ENCODE measurements at places on chromosomes 7 and 10. TPM values are rescaled to one million over a fixed set of nuclear protein-coding genes. Genes with fewer than 3 reads are reported as not detected.

- no peak for DNase-seq
Measured at GRCh38 chr10:15824498-15824897, 35.8 kb downstream of the MINDY3 start.

- DNase-seq, result peak; percentile 28
Measured at GRCh38 chr10:75042292-75042974, 69.0 kb upstream of the SAMD8 start.

- no peak for DNase-seq
Measured at GRCh38 chr7:58086461-58086860, 636.5 kb downstream of the ZNF716 start.

DNA sequence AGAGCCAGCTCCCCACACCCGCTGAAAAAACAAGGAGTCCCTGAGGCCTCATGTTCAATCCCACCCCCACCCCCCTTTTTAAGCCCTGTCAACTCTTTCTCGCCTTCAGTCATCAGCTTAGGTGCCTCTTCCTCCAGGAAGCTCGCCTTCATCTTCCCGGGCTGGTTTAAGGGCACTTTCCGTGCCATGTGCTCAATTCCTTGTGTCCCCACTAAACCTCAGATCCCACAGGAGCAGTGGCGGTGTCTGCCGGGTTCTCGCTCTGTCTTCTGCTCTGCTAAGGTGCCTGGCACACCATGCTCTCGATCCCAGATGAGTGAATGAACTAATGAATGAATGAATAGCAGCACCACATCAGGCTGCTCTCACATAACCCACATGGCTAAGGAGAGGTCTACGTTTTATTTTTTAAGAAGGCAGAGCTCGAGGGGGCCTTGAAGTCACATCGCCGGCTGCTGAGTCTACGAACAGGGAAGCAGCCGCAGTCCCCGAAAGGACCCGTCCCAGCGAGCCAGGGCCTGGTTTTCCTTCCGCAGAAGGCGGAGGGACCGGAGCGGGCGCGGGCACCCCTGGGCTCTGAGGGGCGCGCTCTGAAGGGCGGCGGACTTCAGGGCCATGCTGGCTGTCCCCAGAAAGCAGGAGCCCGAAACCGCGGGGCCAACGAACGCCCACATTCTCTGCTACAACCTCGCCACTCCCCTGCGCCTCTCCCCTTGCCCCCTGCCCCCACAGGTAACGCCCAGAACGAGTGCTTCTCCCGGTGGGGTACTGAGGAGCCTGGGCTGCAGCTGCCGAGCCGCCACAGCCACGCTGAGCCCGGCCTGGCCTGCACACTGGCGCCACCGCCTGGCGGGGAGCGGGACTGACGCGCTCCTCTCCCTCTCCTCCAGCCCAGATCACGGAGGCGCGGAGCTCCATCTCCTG is 73.4 kb upstream of the KCNMA1 start:
- DNase-seq, result peak; percentile 86

GRCh38 chr10:78744056-78744455 is 324.7 kb upstream of the ZMIZ1 start:
- no peak for DNase-seq

- DNase-seq, result no peak
Measured at GRCh38 chr7:21159506-21159905, 268.4 kb upstream of the SP4 start.

GRCh38 chr10:112295853-112296830 is 12.9 kb downstream of the TECTB start:
- no peak for DNase-seq

- no peak for DNase-seq
Measured at GRCh38 chr10:62961951-62962523, 145.9 kb upstream of the EGR2 start.

GRCh38 chr10:117138838-117139580 is 939 bp upstream of the VAX1 start:
- DNase-seq, result no peak

DNA sequence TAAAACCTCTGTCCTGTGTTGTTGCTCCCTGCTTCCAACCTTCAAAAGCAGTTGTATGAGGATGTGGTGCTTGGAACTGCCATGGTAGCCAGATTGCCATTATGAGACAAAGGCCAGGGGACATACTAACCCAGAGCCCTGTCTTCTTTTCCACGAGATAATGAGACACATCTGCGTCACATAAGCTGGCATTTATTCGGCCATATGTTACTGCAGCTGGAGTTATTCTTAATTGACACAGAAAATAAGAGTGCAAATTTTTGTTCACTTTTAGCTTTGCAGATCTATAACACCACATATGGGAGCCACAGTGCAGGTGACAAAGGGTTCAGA is 15.5 kb upstream of the PDLIM1 start:
- DNase-seq, result no peak

GRCh38 chr10:132862485-132863420 is 76.8 kb upstream of the NKX6-2 start:
- peak; percentile 19 for DNase-seq

DNA sequence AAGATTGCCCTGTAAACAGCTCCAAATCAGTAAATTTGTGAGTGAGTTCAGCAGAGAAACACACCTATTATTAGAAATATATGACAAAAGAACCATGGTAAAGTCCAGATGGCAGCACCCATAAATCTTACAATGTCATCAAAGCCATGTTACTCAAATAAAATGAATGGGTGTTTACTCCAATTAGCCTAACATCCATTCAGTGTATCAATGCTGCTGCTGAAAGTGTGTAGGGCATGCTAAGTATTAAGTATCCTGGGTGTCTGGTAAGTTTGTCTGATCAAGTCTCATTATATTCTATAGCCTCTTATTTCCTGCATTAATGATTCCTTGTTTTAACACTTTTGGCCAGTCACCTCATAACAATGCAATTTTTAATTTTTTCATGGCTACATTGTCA is 185.5 kb upstream of the STEAP4 start:
- no peak for DNase-seq

DNA sequence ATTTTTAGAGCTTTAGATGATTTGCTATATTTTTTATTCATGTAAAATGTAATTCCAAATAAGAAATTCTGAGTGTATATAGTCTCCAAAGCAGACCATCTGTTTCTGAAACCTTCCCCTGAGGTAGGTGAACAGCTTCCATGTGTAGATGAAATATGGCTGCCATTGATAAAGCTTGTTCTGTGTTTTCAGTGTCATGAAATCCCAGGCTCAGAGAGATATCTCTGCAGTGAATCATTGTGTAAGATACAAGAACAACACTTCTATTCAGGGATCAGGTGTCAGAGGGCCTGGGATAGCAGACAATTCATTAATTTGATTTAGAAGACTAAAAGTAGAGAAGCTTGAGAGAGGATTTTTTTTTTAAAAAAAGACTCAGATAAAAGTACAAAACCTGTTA is 29.1 kb downstream of the ACTA2 start:
- DNase-seq, result no peak

GRCh38 chr10:101297901-101298486 is 56.0 kb upstream of the BTRC start:
- peak; percentile 89 for DNase-seq

GRCh38 chr7:92723205-92723604 is 113.2 kb downstream of the CDK6 start:
- no peak for DNase-seq

CYP17A1 gene
- total RNA-seq, result not detected

GET4 gene
- total RNA-seq, result 17.7 TPM

LIPN gene
- not detected for total RNA-seq

CYP3A5 gene
- not detected for total RNA-seq

CLCN1 gene
- 0.07 TPM for total RNA-seq

CLDN4 gene
- total RNA-seq, result 0.12 TPM
